ENCODE measurements at places on chromosomes 16 and 17.

DNA sequence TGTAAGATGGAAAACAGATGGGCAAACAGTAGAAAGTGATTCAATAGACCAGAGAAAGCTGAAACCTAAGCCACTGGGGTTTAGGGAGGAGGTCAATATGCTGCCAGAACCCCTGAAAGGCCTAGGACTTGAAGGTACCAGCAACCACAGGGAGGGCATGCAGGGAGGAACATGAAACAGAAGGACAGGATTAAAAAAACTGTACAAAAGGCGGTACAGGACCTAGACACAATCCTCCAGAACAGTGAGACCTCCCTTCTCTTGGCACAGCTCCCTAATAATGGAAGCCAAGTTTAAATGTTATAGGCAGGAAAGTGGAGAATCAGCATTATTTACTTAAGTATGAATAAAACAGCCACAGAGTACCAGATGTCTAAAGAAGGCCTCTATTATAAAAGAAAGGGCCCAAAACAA lies 105.5 kb downstream of the SPAG9 start:
- DNase-seq: peak; percentile 18

GRCh38 chr16:75260851-75261589 lies 9.6 kb upstream of the BCAR1 start:
- DNase-seq: no peak

GRCh38 chr16:87881324-87882200 lies 12.3 kb upstream of the SLC7A5 start:
- DNase-seq: no peak

- DNase-seq: no peak
Measured at GRCh38 chr17:2691069-2691871, 20.3 kb downstream of the CLUH start.

DNA sequence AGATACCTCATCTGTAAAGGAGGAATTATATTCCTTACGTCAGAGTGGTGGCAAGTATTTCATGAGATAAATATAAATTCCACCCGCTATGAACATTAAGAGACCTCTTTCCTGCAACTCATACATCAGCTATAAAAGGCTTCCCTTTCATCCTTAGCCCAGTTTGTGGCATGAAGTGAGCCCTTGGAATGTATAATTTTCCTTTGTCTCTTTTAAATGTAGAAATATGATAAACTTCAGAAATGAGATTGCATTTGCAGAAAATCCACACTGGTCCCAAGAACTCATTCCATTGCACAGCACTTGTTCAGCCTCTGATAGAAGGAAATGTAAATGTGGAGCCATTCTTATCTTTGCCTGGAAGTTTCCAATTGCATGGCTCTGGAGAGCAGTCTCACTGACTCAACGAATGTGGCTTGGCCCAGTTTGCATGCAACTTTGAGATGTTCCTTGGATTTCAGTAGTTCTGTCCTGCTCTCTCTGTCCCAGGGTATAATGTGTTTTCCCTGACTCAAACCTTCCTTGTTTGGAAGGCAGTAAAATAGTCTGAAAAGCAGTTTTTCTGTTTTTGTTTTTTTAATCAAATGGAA lies 746.4 kb downstream of the CDH11 start:
- DNase-seq: peak; percentile 26

DNA sequence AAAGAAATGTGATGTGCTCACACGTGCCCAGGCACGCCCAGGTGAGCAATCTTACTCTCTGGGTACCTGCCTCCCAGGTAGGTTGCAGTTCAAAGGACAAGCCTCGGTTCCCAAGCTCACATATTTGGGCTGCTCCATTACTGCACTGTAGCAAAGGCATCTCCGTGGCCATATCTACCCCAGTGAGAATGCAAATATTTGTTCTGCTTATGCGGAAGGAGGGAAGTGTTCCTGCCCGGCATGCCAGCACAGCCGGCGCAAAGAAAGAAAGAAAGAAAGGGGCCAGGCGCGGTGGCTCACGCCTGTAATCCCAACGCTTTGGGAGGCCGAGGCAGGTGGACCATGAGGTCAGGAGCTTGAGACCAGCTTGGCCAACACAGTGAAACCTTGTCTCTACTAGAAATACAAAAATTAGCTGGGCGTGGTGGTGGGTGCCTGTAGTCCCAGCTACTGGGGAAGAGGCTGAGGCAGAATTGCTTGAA lies 30.7 kb downstream of the SLC43A2 start:
- DNase-seq: no peak

- DNase-seq: peak; percentile 53
Measured at GRCh38 chr17:951325-952132, 28.0 kb downstream of the NXN start.

- no peak for DNase-seq
Measured at GRCh38 chr16:56281249-56281805, 90.0 kb downstream of the GNAO1 start.
